Effector CD4-positive, alpha-beta T cell (primary cell): ENCODE measurements at places on chromosomes 7 and 10.
A peak's percentile ranks its signal among the peaks of the same experiment; 100 is the strongest.

DNA sequence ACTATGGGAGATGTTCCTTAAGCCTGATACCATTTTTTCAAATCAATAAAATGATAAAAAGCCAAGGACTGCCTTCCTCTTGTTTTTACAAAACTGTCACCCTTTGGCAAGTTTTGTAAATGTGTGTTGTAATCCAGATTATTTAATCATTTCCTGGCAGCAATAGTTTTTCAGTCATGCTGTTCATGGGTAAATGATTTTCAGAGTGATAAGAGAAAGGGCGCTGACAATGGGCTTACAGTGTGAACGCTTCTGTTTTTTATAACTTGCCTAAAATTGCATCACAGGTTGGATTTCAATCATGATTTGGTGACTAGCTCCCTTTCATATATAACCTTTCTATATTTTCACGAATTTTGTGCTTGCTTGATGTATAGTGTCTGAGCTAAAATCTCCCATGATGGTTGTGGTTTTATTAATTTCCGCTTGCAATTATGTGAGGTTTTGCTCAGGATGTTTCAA is 19.0 kb upstream of the DMBT1 start:
- no peak for DNase-seq

GRCh38 chr7:127983804-127984332 is 47.4 kb downstream of the LRRC4 start:
- DNase-seq: no peak

DNA sequence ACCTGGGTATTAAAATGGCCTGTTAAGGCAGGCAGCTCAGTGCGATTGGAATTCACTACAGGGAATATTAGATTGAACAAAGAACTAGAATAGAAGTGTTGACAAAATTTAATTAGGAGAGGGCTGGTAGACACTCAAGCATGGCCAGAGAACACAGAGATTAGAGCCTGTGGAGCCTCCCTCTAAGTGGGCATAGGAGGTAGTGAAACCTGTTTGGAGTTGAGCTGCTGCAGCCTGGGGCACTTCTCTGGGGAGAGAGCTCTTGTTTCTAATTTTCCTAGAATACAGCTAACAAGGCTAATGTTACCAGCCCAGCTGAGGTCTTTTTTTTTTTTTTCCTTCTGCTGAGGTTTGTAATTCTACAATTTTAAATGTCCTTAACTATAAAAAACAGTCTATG is 46.4 kb downstream of the TMEM168 start:
- no peak for DNase-seq

- DNase-seq: no peak
Measured at GRCh38 chr10:17028798-17029197, 100.8 kb downstream of the CUBN start.

GRCh38 chr7:29878081-29878688 is 71.9 kb downstream of the WIPF3 start:
- DNase-seq: no peak

DNA sequence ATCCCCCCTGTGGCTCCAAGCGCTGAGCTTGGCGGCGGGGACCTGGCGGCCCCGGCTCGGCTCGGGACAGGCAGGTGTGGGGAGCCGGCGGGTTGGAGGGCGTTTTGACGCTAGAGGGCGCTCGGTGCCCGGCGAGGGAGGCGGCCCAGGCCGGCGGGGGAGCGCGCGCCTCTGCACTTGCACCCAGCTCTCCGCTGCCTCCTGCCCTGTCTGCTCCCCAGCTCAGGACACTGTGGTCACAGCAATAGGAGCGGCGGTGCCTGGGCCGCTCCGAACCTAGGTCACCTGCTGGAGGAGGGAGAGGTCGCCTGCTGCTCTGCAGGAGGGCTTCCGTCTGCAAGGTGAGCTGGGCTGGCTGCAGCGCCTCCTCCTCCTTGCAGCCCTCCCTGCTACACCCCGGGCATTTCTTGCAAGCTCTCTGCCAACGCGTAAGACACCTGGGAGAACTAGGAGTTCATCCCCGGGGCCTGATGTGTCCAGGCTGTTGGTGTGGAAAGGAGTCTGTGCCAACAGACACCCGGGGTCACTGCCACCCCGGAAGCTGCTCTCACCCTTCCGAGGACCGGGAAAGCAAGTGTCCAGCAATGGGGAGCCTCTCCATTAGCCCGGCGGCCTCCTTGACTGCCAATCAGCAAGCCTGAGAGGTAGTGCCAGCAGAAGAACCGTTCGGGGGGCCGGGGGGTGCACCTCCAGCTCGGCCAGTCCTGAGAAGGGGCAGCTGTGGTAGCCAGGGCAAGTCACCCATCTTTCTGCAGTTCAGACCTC is 620.4 kb downstream of the GALNT17 start:
- DNase-seq: no peak

- DNase-seq: peak; percentile 3
Measured at GRCh38 chr7:140176122-140176701, 571 bp downstream of the KDM7A start.

DNA sequence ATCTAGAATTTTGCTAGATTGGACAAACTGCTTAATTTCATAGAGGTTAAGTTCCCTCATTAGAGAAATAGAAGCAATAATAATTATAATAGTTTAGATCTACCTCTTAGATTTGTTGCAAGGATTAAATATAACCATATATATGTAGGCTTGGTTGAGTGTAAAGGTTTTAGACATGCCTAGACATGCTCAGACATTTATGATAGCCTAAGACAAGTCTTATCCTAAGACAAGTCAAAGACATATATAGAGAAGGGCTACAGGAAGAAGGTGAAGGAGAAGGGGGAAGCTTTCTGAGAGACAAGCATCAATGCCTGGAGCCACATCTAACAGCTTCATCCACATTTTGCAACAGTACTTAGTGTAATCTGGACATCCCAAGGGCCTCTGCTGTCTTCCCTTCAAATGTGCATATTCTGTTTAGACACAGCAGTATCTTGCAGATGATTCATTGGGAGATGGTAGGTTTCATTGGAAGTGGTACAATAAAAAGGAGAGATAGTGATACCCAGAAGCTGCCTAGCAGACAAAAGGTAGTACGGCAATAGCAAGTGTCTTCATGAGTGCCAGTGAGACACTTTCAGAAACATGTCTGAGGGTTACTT is 146.5 kb downstream of the HGF start:
- DNase-seq: no peak

GRCh38 chr10:71587941-71588573 is 131.5 kb downstream of the C10orf105 start:
- no peak for DNase-seq

DNA sequence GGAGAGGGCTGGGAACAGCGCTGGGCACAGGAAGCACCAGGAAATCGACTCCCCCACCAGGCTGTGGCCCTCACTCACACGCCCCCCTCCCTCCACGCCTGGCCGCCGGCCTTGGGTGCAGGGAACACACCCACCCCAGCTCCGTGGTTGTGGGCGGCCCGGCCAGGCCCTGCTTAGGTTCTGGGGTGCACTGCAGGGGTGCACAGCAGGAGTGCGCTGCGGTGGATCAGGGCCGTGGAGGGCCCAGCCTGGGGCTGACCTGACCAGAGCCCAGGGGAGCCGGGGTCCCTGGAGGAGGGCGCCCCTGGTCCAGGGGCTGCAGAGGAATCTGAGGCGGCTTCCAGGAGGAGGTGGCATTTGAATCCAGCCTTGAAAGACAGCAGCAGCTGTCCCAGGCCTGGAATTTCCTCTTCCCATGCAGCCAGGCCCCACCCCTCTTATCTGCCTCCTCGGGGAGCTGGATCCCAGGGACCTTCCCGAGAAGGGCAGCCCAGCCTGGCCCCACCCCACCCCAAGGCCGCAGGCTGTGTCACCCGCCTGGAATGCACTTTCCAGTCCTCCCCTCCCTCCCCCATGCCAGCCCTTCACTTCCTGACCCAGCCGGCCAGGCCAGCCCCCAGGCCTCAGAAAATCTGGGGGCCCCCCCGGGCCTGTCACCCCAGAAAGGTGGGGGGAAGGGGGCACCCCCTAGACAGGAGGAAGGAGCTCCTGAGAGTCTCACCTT is 18.4 kb upstream of the PDGFA start:
- DNase-seq: no peak

DNA sequence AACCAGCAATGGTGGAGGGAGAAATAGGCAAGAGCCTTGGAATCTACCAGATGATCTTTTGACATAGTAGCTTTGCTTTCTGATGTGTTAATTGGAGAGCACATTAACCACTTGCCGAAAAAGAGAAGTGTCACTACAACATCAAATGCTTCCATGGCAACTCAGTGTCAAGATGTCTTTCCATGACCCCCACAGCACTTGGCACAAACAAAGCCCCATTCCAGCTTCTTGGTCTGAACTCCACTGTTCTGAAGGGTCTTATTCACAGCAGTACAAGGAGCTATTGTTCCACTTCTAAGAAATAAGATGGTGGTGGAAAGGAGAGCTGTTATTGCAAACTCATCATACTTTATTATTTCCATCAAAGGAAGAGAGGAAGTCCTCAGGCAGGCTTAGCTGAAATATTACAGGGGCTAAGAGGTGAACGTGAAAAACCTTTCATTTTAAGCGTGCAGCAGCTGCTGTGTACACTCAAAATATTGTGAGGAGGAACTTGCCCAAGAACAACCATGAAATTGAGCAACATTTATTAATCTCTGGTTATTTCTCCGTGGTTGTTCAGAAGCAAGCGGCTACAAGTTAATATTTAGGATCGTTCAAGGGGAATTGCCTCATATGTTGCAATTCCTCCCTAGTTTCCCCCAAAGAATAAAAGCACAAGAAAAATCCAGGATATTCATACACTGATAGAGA is 354.8 kb upstream of the CELF2 start:
- no peak for DNase-seq

GRCh38 chr10:70145666-70146488 is 623 bp downstream of the TYSND1 start:
- DNase-seq: peak; percentile 67

- no peak for DNase-seq
Measured at GRCh38 chr7:155377838-155378579, 79.9 kb upstream of the EN2 start.

DNA sequence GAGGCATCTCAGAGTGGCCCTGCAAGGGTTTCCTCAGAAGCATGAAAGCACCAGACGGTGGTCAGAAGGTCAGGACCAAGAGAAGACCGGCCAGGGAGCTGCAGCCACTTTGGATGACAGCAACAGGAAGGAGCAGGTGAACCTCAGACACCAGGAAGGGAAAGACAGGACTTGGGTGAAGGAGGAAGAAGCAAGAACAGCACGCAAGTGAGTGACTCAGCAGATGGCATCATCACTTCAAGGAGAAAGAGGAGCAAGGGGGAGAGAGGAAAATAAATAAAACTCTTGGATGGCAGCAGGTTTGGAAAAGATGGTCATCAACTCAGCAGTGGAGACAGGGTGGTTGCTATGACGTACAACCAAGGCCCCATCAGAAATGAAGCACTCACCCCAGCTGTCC is 31.6 kb downstream of the NCAPG2 start:
- no peak for DNase-seq

DNA sequence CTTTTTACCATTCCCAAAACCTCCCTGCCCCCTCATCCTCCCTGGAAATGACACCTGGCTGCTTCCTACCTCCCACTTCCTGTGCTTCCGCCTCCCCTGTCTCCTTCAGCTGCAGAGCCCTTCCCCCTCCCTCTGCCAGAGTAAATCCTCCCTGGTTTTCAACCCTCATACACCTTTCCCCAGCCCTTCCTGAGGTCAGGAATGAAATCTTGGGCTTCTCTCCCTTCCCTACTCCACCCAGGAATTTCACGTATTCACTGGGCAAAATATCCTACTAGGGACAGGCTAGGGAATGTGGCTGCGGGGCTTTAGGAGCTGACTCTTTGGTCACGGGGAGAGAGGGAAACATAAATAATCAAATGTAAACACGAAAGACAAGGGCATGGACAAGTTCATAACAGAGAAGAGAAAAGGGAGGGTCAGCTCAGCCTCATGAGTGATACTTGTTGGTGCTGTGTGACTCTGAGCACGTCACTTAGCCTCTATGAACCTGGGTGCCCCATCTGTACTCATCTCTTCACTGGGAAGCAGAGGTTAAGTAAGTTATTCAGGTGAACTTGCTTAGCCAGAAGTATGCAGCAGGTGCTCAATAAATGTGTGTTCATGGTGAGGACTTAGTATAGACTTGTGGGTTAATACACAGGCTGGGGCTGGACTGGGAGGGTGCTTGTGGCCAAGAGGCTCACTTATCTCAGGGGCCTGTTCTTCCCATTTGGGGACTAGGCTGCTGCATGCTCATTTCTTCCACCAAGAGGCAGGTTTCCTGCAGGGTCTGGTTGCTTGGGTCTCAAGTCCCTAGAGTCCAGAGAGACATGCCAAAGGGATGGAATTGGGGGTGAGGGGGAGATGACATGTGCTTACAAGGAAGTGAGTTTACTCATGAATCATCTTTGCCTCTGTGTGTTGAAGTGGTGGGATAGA is 10.0 kb upstream of the DUSP5 start:
- no peak for DNase-seq

- DNase-seq: no peak
Measured at GRCh38 chr7:2079332-2080059, 153.2 kb downstream of the MAD1L1 start.

DNA sequence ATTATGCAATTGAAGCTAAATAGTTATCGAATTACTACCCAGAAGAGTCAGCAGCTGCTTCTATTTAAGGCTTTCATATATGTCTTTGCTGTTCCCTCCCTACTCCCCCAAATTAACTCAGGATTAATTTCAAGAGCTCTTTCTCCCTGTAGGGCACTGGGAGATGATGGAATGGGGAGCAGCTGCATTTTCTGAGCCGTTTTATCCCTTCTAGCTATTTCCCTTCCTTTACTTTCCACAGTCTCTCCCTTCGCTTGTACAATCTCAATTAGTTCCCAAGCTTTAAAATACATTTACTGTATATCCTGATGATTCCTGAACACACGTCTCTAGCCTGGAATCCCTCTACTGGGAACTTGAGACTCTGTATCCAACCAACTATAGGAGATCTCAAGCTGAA is 19.8 kb upstream of the TSPAN12 start:
- no peak for DNase-seq

DNA sequence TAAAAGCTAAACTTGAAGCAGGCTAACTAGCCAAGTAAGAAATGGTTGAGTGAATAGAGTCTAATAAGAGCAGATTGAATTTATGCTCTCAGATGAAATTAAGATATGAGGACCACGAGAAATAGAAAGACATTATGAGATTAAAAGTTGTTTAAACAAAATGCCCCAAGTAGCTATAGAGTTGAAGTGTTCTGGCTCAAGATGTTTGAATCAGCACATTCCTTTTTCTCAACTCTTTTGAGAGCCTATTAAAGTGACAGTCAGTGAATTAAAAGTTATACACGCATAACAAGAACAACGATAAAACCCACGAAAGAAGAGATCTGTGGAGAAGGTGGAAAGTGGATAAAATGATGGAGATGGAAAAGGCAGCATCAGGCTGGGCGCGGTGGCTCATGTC is 322.2 kb upstream of the ANKRD30A start:
- DNase-seq: no peak

DNA sequence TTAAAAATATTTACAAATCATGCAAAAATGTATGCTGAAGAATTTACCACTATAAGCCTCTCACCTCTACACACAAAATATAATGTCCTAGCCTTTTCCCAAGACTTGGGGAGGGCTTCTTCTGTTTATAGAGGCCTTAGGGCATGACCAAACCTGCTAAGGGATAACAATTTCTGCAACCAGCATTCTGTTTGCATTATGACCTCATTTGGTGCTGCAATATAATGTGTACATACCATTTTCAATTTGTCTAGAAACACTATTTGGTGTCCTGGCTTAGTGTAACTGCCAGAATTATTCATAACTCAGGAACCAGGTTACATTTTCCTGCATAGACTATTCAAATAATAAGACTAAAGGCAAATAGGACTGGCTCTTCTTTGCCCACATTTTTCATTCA is 446.6 kb upstream of the SORCS1 start:
- no peak for DNase-seq

- DNase-seq: no peak
Measured at GRCh38 chr7:395643-396042, 105.7 kb downstream of the FOXL3 start.

GRCh38 chr7:116142850-116143249 is 67.5 kb upstream of the TES start:
- DNase-seq: no peak
